KBM-7 (cell line): ENCODE measurements at places on chromosomes 1 and 21.

GRCh38 chr1:67749263-67749843, 64.4 kb downstream of the GADD45A start:
- no peak for DNase-seq

- DNase-seq = peak; percentile 90
Observed at GRCh38 chr1:172746091-172746949, 87.4 kb downstream of the FASLG start.

- DNase-seq = peak; percentile 37
Observed at GRCh38 chr1:53137729-53138128, 4.7 kb downstream of the SLC1A7 start.

DNA sequence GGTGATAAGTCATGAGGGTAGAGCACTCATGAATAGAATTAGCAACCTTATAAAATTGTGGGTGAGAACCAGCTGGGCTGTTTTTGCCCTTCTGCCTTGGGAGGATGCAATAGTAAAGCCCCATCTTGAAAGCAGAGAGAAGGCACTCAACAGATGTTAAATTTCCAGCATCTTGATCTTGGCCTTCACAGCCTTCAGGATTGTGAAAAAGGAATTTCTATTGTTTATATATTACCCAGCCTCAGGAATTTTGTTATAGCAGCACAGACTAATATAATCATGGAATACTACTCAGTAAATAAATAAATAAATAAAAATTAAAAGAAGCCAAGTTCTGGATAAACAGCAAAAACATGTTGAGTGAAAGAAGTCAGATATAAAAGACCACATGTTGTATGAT, 175.2 kb downstream of the KCNT2 start:
- DNase-seq = no peak

DNA sequence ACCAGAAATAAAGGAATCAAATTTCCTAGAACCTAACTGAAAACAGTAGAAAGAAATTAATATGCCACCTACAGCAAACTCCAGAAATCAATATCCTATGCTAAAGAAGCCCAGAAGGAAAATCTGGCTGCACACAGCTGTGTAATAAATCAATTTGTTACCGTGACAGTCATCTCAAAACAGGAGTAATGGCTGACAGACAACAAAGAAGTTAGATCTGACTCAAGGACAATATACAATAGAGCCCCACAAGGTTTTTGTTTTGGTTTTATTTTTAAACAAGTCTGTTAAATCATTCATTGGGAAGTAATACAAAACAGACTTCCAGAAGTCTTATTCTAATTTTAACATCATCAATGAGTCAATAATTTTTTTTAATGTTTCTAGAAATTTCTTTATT, 168.4 kb downstream of the RERE start:
- DNase-seq = no peak

GRCh38 chr1:34668063-34668462, 86.8 kb upstream of the GJB5 start:
- DNase-seq = no peak

- DNase-seq = peak; percentile 28
Observed at GRCh38 chr1:48673332-48674105, 103.2 kb downstream of the BEND5 start.

DNA sequence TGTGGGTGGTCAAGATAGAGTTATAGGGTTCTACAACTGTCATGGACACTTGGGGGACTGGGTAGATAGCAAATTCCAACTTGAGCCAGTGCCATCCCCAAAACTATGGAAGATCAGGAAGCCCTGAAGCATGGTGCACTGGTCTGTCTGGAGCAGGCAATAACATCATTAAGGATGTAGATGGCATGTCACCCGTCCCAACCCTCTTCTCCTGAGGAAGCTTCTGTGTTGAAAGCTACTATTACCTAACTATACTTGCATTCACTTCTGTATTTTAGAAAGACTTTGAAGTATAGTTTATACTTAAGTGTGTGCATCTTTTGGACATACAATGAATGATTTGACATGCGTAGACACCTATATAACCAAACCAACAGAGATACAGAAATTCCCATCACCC, 32.9 kb downstream of the RABIF start:
- no peak for DNase-seq

- DNase-seq = no peak
Observed at GRCh38 chr1:195005338-195005737, 1602.9 kb downstream of the KCNT2 start.

DNA sequence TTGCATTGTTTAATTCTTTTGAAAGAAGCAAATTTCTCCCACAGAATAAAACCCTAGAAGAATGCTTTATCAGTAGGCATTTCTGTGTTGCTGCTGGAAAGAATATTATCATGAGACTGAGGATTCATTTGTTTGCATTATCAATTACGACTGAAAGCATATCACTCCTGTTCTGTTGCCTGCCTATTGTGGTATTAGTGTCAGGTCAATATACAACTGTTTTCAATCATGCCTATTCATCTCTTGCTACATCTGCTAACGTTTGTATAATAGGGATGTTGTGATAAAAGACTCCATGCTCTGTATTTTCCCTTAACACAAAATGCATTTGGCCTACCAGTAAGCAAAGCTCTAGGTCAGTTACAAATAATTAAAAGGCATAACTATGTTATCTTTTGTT, 221.5 kb downstream of the PTPRC start:
- no peak for DNase-seq

GRCh38 chr1:78375996-78376395, 114.8 kb upstream of the PTGFR start:
- no peak for DNase-seq

DNA sequence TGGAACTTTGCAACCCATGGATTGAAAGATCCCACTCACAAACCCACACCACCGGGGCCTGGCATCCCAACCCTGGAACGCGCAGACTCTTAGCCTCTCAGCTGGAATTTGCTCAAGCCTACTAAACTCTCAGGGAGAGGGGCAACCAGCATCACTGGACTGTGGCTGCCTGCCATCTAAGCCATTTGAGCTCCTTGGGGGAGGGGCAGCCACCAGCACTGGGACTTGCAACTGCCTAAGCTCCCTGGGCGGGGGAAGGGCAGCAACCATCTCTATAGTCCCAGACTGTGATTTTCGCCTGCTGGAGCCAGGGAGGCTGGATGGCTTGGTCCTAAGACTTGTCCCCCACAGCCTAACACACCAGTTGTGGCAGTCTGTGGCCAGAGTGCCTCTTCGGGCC, 122.3 kb downstream of the SNX7 start:
- no peak for DNase-seq

- no peak for DNase-seq
Observed at GRCh38 chr1:147577033-147577773, 35.9 kb downstream of the BCL9 start.

- no peak for DNase-seq
Observed at GRCh38 chr1:235855811-235856429, 10.8 kb downstream of the LYST start.

GRCh38 chr1:227016990-227017389, 76.9 kb downstream of the COQ8A start:
- DNase-seq = no peak

DNA sequence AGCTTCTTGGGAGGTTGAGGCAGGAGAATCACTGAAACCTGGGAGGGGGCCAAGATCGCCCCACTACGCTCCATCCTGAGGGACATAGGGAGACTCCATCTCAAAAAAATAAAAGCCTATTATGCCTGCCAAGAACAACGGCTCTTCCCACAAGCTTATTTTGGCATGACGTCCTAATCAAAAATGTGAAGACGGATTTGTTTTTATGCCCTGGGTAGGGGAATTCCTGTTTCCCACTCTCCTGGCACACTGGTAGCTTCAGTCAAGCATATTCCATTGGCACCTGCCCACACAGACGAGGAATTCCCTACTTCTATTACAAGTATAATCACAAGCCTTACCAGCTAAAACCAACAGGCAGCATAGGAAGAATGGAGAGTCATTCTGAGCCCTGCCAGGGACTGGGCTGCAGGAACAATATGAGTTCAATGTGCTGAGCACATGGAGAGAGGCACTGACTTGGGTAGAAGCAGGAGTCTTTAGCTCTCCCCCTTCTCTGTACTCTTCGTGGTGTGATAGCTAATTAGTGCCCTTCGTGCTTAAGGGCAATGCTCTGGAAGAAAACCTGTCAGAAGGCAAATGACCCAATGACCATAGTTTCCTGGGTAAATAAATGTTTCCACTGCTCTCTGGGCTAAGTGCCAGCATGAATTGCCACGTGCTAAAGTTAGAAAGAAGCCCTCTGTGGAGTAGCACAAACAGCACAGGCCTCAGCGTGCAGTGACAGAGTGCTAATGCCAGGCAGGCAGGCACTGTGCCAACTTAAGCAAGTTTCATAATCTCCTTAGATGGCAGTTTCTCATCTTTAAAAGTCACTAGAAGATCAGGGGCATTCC, 16.8 kb downstream of the TNFSF4 start:
- peak; percentile 60 for DNase-seq

GRCh38 chr1:162235241-162235800, 141.3 kb downstream of the SPATA46 start:
- no peak for DNase-seq

DNA sequence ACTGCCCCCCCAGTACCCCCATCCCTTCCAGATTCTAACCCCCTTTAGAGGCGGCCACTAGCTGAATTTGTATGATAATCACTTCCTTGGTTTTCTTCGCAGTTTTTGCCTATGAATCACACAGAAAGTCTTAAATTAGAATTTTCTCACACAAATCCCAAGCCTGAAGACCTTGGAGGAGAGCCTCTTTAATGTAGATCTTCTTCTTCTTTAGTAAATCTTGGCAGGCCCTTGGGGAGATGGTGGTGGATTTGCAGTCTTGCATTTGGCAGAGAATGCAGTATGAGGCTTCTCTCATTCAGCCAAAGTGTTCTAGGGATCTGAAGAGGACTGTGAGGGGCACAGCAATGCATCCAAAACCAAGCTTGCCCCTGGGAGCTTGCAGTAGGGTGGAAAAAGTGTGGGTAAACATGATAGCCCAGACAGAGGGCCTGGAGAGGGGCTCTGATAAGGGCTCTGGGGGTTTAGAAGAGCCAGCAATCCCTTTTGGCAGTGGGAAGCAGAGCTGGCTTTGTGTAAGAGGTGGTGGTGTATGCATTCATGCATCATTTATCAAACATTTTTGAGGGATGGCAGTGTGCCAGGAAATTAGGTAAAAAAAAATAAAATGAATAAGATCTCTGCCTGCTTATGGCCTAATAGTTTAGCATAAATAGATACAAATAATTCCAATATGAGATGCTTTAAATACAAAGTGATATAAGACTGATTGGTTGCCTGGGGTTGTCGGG, 7.7 kb upstream of the CDC42 start:
- DNase-seq = no peak

DNA sequence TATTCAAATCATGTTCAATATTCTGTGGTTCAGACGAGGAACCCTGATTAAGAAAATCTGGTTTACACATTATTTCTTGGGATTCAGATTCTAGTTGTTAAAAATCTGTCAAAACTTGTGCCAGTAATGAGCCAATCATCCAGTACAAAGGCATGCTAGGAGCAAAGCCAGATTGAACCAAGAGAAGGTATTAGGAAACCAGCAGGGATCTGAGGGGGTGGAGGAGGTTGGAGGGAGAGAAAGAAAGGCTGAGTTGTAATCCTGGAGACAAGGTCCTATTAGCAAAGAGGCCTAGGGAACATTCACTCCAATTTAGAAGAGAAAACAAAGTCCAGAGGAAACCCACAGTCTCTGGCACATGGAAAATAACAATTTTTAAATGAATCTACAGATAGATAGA, 352.9 kb downstream of the LTN1 start:
- DNase-seq = no peak

DNA sequence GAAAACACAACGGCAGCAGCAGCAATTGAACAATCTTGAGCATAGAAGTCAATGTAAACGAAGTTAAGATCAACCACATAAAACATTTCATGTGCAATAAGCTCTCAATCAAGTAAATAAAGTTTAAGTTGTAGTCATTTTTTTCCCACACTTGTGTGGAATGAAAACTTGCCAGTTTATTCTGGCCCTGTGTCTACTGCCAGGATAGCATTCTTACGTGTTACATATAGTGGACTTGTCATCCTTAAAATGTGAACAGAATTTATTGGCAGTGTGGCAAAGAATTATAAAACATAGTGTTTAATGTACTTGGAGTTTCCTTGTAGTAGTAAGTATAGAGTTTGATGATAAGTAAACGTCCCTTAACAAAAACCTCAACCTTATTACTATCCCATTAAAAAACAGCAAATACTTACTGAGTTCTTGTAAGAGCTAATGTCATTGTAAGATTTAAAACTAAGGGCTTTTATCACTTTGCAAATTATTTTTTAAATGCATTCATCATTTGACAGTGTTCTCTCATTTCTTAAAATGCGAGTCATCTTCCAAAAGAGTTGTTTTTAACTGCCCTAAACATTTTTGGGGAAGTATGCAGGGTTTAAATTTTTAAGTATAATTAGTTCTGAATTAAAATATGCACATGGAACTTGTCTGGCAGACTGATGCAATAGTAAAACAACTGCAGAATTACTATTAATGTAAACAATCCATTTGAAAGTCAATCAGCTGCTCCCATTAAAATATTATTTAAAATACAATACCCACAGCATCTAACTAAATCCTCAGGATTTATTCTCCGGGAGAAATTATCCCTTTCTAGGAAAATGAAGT, 7.9 kb downstream of the COX20 start:
- DNase-seq = no peak

DNA sequence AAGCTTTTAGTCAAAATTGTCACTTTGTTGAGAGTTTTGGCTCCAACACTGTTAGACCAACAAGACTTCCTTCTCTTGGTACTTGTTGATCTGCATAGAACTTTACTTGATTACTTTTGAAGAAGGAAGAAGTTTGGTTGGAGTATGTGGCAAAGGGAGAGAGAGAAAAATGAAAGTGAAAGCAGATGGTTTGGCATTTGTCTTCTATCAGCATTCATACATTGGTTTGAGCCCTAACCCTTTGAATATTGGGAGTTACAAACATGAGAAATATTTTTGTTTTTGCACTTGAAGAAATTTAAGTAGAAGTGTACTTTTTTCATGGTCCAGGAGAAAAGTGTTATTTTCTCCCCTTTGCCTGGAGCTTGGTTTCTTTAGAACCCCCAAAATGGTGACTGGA, 169.8 kb downstream of the ADGRL4 start:
- peak; percentile 19 for DNase-seq

DNA sequence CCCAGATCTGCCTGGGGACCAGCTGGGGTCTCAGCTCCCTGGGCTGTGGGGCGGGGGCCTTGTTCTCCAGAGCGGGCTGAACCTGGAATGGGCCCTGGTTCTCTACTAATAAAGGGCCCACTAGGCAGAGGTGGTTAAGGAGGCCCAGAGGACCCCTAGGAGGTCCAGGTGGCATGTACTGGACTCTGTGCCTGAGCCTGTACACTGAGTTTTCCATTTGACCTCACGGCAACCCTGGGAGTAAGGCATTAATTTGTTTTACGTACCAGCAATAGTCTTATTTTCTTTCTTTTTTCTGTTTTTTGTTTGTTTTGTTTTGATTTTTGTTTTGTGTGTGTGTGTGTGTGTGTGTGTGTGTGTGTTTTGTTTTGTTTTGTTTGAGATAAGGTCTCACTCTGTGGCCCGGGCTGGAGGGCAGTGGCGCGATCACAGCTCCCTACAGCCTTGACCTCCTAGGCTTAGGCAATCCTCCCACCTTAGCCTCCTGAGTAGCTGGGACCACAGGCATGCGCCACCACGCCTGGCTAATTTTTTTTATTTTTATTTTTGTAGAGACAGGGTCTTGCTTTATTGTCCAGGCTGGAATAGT, 19.6 kb upstream of the FAM131C start:
- no peak for DNase-seq

GRCh38 chr1:206089341-206089740, 27.8 kb downstream of the AVPR1B start:
- no peak for DNase-seq
